ENCODE measurements at places on chromosomes 13 and 19.

DNA sequence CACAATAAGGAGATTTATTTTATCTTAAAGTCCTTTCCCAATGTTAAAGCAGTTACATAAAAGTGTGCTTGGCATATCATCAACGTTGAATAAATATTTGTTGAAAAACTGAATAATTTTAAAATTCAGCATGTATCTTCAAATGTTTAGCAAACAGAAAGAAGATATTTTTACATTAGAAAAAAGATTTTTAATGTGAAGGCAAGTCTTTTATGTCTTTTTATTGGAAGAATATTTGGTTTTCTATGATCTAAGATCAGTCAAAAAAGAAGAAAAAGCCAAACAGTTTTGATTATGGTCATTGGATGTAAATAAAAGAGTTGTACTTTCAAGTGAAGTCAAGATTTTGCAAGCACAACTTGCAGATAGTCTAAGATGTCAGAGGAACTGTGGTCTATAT, 397.4 kb downstream of the DACH1 start:
- DNase-seq: no peak

DNA sequence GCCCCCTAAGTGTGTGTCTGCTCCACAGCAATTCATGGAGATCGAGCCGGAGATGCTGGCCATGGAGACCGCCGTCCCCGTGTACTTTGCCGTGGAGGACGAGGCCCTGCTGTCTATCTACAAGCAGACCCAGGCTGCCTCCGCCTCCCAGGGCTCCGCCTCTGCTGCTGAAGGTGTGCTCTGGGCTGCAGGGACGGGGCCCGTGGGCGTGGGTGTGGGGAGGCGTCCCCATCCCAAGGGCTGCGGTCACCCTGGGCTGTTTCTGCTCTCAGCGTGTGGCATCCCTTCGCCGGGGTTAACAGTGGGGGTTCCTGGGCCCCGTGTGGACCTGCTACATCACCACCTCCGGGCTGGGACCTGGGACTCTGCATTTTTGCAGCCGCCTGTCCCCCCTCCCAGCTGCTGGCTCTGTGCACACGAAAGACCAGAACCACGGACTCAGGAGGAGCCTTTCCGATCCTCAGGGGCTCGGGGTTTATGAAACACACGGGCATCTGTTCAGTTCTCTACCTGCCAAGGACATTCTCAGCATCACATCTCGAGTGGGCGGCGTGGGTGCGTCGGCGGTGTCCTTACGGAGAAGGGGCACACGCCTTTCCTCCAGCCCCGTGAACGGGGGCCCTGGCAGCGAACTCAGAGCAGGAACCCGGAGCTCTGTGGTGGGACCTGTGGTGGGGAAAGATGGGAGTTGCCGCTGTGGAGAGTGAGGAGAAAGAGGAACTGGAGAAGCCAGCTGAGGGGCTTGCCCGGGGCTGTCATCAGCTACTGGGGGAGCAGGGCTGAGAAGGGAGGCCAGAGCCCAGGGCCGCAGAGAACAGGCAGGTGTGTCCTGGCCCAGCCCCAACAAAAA, 7.8 kb downstream of the NCLN start:
- no peak for DNase-seq

DNA sequence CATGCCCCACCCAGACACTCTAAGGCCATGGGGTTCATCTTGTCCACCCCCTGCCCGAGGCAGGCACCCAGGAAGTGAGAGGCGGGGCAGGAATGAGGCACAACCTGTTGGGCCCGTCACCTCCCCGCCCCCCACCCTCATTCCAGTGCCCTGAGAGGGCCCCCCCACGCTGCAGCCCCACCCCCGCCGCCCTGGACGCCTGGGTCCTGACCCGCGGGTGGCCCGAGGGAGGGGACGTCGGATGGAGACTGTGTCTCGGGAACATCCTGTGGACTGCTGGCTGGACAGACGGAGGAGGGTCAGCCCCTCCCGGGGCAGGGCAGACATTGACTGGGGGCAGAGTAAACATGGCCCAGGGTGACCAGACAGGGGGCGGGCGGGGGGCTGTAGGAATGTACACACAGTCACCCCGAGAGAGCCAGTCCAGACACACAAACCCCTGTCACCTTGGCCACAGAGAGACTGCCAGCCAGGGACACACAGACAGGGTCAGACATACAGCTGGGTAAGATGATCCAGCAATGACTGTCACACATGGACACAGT, 7.4 kb upstream of the JUNB start:
- DNase-seq: no peak

DNA sequence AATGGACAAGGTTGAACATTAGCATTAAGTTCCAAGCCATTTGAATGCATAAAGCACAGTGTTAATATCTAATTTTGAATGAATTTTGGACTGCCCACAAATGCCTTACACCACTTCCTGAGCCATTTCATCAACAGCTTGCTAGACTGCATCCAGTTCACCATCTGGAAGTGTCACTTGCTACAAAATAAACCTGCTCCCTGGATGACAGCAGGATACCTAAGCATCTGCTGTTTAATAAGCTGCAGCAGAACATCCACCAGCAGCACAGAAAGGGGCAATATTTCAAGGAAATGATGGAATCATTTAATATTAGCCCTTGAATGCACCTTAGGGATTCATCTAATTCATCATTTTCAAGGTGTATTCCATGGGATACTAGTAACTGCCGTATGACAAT, 76.6 kb upstream of the PCDH9 start:
- DNase-seq: no peak

DNA sequence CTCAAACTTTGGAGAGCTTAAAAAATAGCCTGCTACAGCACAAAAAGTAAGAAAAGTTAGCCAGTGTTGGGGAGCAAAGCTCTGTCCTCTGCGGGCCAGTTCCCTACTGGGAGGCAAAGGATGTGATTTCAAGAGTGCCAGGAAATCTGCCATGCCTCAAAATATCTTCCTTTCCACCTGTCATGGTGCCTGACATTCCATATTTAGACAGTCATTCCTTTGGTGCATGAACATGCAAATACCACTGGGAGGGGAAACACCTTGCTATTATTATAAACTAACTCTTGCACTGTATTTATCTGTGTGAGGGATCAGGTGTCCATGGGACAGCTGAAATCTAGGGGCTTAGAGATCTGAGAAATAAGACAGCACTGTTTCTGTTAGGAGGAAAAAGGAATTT, 10.3 kb downstream of the FREM2 start:
- DNase-seq: no peak

DNA sequence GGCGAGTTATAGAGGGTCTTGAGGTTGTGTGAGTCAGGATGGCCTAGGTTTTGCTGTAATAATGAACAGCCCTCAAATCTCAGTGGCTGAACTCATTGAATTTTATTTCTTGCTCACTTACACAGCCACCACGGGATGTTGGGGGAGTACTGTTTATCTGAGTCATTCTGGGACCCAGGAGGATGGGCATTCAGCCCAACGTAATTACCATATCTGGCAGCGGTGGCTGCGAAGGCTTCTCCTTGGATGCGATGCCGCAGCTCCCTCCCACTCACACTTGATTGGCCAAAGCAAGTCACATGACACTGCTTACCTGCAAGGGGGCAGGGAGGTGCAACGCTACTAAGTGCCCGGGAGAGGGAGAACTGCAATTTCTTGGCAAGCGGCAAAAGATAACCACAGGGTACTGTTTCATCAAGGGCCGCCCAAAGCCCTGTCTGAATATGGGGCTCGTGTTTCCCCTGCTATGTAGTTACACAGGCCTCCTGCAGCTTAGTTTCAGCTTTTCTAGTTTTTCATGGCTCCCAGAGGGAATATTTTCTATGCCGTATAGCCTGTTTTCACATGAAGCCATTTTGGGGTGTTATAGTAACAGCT, 19.9 kb downstream of the ZSWIM9 start:
- peak; percentile 71 for DNase-seq

DNA sequence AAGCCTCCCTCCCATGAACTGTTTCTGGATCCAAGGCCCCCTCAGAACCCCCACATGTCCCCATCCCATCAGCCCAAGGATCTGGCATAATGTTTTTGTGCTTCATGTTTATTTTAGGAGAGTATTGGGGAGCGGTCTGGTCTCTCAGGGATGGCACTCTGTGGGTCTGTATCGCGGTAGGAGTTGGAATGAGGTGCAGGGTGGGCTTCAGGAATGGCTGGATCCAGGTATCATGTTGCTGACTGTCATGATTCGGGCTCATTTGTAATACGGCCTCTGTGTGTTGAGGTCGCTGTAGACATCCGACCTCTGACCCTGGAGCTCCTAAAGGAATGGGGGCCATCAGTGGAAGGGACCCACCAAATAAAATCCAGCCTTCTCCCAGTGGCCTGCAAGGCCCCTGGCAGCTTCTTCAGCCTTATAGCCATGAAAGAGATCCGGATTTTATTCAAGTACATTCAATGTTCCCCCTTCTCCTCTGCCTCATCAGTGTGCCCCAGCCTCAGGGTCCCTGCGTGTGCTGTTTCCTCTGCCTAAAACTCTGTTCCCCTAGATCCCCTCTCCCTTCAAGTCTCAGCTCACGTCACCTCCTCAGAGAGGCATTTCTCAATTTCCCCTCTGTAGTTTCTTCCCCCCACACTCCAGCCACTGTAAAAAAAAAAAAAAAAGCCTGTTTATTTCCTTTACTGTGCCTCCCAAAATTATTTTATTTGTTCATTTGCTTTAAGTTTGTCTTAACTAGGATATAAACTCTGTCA, 2.2 kb downstream of the HCST start:
- DNase-seq: no peak

DNA sequence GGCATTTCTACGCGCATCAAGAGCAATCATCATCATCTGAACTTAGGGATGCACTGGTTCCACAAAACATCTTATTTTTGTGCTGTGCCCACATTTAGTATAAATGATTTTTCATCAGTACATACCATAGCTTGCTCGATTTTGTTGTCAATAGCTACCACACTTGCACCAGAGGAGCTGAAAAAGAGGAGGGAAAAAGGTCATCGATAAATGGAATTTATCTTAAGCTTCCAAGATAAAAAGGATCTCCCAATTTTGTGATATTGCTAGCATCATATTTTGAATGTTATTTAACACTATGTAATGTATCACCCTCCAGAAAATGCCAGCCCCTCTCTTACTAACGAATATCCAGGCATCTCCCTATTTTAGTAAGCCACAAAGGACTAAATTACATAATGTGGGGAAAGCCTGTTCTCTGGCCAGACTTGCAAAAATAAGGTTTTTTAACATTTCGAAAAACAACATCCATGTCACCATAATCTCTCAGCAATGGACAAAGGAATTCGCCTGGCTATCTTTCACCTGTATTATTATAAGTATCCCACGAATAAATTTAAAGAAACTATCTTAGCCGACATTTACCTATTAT, 62.4 kb downstream of the SERP2 start:
- DNase-seq: no peak

- DNase-seq: no peak
Measured at GRCh38 chr13:41588899-41589298, 131.5 kb downstream of the RGCC start.

GRCh38 chr13:112690283-112690929, 568 bp downstream of the ATP11A start:
- no peak for DNase-seq

DNA sequence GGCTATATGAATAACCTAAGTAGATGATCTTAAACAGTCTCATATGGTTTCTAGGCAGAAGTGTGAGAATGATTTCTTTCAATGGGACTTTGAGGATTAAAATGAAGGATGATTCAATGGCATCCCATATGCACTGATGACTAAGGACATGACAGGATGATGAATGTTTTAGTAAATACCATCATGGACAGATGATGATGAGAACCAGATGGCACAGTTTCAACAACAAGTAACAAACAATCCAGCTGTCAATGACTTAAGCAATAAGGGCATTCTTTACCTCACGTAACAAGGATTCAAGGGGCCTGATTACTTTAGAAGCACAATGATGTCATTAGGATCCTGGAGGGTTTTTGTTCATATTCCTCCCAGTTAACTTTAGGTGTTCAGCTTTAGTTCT, 2678.4 kb downstream of the PCDH9 start:
- DNase-seq: peak; percentile 37

GRCh38 chr13:94329277-94329676, 150.2 kb downstream of the DCT start:
- no peak for DNase-seq

- peak; percentile 37 for DNase-seq
Measured at GRCh38 chr13:32310134-32310706, 4.9 kb downstream of the ZAR1L start.

- no peak for DNase-seq
Measured at GRCh38 chr13:48819899-48820298, 155.8 kb upstream of the FNDC3A start.

DNA sequence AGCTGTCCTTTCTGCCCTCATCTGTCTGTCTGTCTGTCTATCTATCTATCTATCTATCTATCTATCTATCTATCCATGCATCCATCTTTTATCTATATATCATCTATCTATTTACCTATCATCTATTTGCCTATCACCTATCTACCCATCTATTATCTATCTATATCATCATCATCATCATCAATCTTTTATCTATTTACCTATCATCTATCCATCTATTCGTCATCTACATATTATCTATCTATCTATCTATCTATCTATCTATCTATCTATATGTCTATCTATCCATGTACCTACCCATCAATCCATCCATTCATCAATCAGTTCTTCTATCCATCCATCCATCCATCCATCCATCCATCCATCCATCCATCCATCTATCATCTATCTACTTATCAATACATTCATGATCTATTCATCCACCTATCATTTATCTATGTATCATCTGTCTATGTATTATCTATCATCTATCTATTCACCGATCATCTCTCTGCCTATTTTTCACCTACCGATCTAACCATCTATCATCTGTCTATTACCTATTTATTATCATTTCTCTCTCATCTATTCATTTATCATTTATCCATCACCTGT, 49.2 kb upstream of the ADGRE1 start:
- DNase-seq: no peak

DNA sequence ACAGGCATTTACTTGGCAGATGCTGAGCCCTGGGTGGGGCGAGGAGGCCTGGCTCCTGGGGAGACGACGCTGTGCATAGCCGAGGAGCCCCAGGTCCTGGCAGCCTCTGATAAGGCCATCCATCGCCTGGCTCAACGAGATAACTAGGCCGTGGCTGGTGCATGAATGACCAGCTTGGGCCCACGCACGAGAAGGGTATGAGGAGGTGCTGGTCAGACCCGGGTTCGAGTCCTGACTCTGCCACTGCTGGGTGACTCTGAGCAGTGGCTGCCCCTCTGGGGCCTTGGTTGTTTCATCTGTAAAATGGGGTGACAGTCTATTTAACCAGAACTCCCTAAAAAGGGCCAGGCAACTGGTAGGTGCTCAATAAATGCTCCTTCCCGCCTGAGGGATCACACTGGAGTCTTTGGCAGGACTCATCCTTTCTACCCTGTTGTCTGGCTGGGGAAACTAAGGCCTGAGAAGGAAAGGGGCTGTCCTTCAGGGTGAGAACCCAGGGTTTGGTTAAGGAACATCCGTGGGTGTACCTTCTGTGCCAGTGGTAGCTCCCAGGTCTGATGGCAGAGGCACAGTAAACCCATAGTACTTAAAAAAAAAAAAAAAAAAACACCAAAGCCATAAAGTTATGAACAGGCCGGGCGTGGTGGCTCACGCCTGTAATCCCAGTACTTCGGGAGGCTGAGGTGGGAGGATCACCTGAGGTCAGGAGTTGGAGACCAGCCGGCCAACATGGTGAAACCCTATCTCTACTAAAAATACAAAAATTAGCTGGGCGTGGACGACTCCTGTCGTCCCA, 8.1 kb upstream of the ARRDC2 start:
- DNase-seq: no peak

Measured in NCI-H446 treated with DMSO at 0.1 percent for 48 hours (cell line).